ELR (cell line): ENCODE measurements at places on chromosomes 16 and 17.

GRCh38 chr16:30533146-30533522 lies 1.5 kb downstream of the ZNF747 start:
- DNase-seq = no peak

DNA sequence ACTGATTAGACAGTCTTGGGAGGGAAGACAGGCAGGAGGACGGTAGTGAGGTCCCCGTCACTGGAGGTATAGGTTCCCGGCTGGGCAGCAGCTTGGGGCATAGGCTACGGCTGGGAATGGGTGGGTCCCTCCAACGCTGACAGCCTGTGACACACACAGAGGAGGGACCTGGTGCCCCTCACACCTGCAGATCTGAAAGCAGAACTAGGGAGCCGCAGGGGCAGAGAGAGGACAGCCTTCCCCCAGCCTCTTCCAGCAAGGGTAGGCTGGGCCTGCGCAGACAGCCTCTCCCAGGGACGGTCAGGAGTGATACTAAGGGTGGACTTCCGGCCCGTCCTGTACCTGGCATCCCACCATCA lies 2.0 kb downstream of the P2RX1 start:
- no peak for DNase-seq

GRCh38 chr16:5549802-5550201 lies 452.2 kb upstream of the EEF2KMT start:
- DNase-seq = no peak

GRCh38 chr16:81630635-81631031 lies 148.5 kb upstream of the PLCG2 start:
- DNase-seq = no peak

DNA sequence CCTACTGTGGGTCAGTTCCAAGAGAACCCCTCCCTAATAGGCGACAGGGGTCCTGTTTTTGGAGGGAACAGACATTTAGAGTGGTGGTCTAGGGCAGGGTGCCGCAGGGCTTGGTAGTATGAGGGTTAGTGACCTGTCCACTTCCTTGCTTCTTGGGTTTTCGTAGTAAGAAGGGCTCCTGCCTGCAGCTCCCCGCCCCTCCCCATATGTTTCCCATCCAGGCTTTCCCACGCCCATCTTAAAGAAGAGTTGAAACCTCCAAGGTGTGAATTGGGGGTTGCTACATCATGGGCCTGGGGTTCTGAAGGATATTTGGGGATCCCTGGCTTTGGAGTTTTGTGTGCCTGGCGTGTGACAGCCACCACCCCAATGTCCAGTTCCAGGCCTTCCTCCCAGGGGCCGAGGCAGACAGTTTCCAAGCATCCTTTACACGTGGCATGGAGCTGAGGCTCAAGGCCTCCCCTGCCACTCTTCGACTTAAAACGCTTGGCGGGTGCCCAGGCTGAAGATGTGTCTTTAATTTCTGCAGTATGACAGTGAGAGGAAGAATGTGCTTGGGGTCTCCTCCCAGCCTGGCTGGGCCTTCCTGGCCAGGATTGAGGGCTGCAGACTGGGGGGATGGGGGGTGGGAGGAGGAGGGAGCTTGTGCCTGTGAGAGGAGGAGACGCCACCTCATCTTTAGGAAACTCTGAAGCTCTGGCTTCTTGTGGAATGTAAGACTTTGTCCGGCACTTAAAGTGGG lies 2.3 kb upstream of the COL1A1 start:
- peak; percentile 63 for DNase-seq

GRCh38 chr17:81492202-81492601 lies 20.4 kb downstream of the ACTG1 start:
- no peak for DNase-seq

GRCh38 chr16:81513204-81514040 lies 68.8 kb downstream of the CMIP start:
- no peak for DNase-seq

DNA sequence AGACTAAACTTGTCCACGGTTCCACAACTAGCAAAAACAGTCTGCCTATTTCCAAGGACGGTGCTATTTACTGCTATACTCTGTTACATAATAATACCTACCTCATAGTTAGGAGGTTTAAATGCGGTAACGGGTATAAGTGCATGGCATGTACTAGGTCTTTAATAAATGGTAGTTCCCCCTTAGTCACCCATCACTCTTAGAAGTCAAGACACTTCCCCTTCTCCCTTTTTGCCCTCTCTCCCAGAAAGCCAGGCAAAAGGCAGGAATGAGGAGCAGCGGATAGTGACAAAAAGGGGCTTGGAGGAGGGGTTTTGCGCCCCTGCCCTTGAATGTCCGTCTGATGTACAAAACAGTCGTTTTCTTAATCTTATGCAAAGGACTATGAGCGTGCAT lies 1.1 kb upstream of the LSM12 start:
- no peak for DNase-seq
